Activated gamma-delta T cell (primary cell): ENCODE measurements at places on chromosomes 1 and 21.

DNA sequence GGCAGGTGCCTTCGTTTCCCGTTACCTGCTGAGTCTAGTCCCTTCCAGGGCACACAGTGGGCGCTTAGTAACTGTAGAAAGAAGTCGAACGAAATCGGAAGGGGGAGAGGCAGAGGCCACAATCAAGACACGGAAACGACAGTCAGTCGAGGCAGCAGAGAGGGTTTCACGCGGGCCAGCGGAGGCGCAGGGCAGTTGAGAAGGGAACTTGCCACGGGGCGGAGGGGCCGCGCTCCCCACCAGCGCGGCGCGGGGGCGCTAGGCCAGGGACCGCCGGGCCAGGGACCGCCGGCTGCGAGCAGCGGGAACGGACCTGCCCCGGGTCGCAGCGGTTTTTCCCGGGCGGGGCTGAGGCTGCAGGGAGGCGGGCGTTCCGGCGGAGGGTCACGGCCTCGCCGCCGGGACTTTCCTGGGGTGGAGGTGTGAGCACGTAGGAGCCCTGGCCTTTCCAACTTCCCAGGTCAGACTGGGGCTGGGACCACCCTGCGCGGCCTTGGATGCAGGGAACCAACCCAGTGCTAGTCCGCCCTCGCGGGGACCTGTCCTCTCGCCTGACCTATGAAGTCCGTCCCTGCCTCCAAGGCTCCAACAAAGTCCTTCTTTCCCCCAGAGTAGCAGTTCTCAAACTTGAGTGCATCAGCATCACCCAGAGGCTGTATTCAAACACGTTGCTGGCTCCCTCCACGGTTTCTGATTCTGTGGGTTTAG, 150.1 kb upstream of the FGGY start:
- DNase-seq, result peak; percentile 38

GRCh38 chr1:67257173-67257535, 50.5 kb upstream of the IL12RB2 start:
- DNase-seq, result no peak

GRCh38 chr1:225851805-225852204, 30.4 kb downstream of the TMEM63A start:
- DNase-seq, result no peak

DNA sequence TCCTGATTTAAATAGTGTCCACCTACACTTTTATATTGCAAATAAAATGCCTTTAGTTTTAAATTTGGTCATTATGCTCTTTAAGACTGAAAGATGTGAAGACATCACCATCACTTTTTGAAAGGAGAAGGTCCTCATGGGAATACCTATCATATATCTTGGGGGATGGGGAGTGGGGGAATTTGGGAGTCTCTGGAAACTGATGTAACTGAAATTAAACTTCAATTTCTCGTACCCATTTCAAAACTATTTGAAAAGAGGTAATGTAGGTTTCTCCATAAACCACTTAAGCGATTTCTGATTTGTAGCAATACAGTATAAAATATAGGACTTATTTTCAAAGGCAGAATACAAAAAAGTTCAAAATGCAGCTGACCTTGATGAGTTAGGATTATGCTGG, 924 bp downstream of the EXTL2 start:
- DNase-seq, result no peak
